Stromal cell of bone marrow (primary cell): ENCODE measurements at places on chromosomes 6 and 20.

- no peak for DNase-seq
Observed at GRCh38 chr6:141653590-141653989, 479.1 kb upstream of the GJE1 start.

- peak; percentile 72 for DNase-seq
Observed at GRCh38 chr20:38298768-38299288, 5.1 kb upstream of the BPI start.

DNA sequence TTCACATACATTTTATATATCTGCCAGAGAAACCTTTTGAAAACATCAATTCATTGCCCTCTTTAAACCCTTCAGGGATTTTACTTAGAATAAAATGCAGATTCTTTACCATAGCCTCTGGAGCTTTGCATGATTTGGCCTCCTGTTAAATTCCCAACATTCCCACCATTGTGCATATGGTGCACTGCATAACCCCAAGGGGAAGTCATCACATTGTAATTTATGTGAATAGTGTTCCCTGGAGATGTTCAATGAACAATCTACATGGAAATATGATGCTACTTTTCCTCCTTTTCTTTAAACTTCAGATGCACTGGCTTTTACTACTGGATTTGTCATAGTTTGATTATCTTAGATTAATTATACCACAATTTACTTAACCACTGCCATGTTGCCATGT lies 94.7 kb downstream of the PHF3 start:
- no peak for DNase-seq

DNA sequence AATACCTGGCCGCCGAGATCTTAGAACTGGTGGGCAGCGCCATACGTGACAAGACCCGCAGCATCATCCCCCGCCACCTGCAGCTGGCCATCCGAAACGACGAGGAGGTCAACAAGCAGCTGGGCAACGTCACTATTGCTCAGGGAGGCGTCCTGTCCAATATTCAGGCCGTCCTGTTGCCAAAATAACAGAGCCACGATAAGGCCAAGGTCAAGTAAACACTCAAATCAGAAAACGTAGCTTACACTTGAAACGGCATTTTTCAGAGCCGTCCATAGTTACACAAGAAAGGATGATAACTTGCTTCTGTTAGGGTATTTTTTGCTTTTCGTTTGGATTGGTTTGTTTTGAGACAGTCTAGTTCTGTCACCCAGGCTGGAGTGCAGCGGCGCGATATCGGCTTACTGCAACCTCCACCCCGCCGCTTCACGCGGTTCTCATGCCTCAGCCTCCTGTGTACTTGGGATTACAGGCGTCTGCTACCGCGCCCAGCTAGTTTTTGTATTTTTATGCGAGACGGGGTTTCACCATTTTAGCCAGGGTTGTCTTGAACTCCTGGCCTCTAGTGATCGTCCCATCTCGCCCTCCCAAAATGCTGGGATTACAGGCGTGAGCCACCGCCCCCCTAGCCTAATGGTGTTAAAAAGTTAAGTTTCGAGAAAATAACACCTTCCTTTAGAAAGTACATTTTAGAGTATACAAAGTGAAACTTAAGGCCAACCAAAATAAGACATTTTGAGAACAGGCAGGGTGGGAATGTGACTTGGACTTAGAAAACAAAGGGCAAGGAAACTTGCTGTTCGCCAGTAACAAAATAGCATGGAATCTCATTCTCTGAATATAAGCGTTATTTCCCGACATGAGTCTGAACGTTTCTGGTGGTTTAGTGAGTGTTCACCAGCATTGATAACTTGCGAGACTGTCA lies 42.8 kb upstream of the HFE start:
- no peak for DNase-seq

DNA sequence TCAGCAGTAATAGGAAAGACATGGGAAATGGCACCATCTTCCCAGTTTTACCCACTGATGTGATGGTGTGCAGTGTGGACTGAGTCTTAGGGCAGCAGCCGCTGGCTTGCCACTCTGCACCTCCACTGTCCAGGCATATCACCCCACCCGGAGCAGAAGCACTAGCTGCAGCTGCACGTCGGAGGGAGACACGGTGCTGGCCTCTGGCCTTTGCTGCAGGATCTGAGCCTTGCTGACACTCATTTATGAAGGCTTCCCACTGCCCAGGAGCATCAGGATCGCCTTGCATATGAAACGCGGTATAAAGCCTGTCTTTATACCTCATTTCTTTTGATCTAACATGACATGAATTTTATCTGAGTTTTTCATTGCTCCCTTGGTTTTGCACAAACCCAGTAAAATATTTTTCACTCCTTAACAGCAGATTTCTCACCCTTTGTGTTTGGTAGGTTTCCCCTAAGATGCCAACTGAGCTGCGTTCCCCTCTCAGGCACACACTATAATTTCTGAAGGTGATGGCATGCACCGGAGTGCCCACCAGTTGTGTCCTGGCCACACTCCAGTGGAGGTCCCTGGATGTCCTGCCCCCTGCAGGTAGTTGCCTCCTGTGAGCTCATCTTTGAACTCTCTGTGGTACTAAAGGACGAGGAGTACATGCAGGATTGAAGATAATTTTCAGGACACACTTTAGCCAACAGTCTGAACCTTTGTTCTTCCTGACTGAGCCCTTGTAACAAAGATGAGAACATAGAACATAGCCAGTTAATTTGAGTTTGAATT lies 9.0 kb upstream of the EXOC2 start:
- no peak for DNase-seq

DNA sequence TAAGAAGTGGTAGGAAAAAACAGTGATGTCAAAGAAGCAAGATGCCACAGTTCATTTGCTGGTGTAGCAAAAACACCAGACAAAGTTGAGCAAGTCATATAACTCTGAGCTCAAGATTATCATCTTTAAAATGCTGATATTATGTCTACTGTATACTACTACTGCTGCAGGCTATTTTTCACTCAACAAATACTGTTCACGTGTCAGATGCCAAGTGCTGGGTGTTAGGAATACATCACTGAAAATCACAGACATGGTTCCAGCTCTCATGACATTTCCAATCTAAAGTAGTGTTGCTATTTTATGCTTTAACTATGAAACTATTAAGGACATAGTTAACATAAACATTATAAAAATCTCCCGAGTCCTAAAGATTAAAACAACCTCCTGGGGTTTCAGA lies 163.0 kb downstream of the NKAIN2 start:
- no peak for DNase-seq

DNA sequence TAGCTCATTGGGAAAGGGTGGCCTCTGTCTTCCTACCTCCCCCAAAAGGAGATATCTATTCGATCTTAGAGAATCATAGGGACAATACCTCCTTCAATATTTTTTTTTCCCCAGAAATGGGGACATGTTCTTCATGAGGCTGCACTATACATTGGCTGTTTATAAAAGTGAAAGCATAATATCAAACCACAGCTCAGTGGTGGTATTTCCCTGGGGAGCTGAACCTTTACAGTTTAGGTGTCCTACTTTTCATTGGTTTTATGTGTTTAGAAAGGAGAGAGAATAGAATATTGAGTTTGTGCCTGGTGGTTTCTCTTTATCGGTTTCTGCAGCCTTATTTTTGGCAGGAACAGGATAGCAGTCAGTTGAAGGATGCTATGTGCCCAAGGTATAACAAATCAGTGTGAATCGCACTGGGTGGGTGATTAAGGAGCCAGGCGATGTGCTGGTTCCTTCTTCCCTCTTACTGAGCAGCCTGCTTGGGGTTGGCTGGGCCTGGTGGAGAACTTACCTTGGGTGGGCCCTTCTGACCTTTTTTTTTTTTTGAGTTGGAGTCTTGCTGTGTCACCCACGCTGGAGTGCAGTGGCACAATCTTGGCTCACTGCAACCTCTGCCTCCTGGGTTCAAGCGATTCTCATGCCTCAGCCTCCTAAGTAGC lies 25.2 kb downstream of the UST start:
- no peak for DNase-seq

DNA sequence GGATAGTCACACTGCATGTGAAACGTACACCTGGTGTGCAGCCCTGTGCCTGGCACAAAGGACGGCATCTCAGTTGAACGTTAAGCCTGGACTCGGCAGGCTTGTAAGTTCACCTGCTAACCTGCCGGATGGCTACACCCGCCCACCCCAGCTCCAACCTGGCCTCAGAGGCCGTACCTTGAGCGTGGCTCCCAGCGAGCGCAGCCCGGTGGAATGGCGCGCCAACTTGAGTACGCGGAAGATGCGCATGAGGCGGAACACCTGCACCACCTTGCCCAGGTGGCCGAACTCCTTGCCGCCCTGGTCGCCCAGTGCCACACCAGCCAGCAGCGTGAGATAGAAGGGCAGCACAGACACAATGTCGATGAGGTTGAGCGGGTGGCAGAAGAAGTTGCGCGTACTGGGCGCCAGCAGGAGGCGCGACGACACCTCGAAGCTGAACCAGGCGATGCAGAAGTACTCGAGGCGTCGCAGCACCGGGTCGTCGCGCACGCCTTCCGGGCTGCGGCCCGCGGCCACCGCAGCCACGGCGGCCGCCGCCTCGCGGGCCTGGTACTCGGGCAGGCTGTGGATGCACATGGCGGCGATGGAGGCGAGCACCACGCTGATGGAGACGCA lies 3.3 kb downstream of the KCNS1 start:
- no peak for DNase-seq

DNA sequence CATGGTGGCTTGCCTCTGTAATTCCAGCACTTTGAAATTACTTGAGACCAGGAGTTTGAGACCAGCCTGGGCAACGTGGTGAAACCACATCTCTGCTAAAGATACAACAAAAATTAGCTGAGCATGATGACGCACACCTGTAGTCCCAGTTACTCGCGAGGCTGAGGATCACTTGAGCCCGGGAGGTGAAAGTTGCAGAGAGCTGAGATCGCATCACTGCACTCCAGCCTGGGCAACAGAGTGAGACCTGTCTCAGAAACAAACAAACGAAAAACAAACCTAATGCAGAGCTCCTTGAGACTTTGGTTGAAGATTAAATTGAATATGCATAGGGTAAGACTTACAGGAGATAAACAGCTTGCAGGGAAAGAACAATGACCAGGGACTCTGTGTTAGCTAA lies 80.8 kb downstream of the SCAF8 start:
- no peak for DNase-seq

DNA sequence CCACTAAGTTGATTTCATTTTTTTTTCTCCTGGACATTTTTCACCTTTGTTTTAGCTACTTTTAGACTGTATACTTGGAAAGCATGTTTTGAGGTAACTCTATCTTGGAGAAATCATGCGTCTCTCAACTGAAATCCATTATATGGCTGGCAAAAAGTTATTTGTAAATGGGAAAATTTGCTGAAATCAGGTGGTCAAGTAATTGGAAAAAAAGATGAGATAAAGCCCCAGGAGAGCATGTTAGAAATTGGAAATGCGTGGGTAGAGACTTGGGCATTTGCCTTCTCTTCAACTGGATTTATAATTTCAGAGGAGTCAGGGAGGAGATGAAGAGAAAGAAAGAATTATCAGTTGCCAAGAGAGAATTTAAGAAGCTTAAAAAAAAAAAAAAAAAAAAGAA lies 217.1 kb upstream of the MAP3K7 start:
- DNase-seq = no peak

DNA sequence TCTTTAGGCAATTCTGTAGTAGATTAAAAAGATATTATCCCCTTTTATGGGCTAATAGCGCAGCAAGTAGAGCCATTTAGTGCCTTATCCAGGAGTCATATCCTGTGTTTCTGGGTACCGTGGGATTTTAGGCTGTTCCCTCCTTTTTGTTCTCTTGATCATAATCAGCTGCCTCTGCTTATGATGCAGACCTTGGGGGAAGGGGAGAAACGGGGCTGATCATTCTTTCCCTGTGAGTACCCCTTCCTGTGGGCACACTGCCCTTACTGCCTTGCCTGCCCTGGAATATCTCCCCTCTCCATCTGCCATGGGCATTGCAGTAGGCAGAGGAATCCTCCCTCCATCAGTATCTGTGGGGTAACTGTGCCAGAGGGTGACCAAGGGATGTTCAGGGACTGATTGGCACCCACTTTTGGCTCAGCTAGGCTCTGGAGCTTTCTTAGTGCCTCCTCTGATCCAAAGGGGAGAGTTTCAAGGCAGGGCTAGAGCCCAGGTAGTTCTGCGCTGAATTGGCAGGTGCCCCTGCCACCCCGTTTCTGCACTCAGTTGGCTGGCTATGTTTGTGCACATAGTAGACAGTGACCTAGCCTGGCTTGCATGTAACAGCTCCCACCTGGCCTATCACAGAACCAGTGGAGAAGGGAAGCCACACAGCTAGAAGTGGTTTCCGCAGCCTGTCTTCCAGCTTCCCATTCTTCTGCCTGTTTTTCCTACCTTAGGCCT lies 103.3 kb downstream of the FIG4 start:
- peak; percentile 67 for DNase-seq

DNA sequence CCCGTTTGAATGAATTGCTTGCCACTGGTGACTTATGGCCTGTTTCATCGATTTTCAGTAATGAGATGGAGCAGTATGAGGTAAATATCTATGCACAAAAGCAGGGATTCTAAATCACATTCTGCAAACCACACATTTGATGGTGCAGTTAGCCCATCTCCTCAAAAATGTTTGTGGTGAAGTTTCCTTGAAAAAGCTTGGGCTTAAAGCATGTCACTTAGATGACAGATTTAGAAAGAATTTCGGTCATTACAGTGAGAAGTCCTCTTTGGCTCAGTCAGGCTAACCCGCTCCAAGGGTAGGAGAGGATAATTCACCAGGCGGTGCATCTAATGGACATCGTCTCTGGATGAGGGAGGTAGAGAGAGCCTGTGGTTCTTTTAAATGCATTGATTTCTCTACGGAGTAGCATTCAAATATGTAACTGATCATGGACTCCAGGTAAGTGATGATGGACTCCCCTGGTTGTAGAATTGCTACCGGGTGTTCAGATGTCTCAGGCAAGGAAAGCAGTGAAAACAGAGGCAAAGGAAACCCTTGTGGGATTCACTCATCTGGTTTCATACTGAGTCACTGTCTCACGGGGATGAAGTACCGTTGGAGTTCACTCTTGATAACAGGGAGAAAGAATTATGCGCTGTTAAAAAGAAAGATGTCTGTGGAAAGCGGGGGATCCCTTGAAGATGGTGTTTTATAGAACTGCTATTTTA lies 65.3 kb downstream of the AIG1 start:
- DNase-seq = no peak

GRCh38 chr20:11792568-11792953 lies 125.1 kb upstream of the BTBD3 start:
- DNase-seq = no peak

DNA sequence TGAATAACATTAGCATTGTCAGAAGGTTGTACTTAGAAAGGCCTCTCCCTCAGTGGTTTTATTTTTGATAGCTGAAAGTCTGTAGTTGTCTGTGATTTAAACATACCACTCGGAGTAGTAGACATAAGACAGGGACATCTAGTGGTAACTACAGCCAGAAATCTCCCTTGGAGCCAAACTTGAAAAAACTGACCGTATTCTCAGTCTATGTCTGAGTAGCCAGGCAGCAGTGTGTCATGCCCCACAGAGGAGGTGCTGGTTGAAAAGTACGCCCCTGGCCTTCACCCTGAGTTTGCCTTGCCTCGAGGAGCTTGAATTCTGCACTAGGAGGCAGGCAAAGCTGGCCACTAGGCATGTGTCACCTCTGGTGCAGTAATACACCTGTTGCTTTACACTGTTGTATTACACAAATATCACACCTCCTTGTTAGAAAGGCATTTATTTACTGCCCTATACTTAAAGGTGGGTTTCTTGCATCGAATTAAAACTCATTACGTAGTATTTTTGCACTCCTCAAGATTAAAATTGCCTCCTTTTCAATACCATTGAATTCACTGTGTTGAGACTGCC lies 20.8 kb downstream of the ZBTB2 start:
- DNase-seq = peak; percentile 23

- DNase-seq = no peak
Observed at GRCh38 chr6:62013719-62014118, 272.3 kb downstream of the KHDRBS2 start.
